Natural killer cell (primary cell): ENCODE measurements at places on chromosomes 7 and 10.
A peak's percentile ranks its signal among the peaks of the same experiment; 100 is the strongest.

- DNase-seq = no peak
Measured at GRCh38 chr10:59047180-59047579, 129.3 kb upstream of the PHYHIPL start.

DNA sequence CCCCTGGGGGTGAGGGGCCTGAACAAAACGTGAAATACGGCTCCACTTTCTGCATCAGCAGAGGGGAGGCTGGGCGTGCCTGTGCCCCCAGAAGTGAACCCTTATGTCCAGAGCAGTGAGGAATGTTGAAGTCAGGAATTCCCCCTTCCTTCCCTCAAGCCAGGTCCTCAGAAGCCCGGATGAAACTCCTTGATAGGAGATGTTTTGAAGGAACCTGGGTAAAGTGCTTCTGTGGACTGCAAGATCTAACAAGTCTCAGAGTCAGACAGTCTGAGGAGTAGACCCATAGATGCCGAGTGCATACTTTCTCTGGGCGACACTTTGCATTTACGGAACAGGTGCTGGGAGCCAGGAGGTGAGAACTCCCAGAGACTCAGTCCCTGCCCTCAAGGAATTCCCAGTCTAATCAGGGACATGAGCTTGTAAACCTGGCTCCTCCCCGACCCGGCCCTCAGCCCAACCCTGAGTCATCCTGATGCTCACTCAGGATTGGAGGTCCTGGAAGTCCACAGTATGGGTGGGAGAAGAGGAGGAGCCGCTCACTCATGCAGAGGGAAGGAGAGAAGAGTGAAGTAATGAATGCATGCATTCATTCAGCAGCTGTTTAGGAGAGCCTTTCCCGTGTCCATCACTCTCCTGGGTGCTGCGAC, 179.5 kb upstream of the ITGB1 start:
- no peak for DNase-seq

DNA sequence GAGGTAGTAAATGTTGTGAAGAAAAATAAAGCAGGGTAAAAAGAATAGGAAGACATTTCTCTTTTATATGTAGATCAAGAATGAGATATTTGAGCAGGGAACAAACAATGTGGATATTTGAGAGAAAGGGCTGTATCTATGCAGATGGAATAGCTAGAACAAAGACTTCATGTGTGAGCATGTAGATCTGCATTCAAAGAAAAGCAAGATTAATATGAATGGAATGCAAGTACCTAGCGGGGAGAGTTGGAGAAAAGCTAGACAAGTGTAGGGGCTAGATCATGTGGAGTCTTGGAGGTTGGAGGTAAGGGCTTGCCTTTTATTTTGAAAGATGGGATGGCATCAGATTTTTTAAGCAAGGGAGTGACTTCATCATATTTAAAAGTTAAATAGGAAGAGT, 27.1 kb downstream of the SHOC2 start:
- DNase-seq = no peak

- DNase-seq = no peak
Measured at GRCh38 chr10:47403446-47404318, 19.6 kb upstream of the ZNF488 start.

DNA sequence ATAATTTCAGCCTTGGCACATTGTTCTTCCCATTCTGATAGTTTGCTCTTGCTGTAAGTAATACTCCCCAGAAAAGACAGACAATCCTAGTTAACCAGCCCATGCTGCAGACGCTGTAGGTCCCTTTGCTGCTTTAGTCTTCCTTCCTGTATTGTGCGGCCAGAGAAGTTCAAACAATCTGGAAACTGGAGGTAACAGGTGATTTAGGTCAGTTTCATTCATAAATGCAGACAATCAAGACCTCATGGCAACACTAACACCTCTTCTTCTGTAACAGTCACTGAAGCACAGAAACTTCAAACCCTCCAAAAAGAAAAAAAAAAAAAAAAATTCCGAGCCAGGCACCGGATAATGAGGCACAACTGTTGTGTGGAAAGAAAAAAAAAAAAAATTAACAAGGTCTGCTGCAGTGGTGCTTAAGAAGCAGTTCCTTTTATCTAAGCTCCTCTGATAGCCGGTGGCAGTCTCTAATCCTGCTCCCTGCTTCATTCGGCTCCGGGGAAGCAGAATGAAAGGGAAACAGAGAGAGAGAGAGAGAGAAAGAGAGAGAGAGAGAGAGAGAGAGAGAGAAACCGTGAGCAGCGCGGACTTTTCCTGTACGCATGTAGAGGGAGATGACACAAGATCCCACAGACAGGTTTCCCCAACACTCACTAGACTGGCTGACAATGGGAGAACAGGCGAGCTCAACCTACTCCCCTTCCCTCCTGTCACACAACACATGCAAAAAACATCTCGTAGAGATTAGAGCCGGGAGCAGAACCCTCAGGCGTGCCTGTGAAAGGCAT, at the start of gene SEMA3A:
Gene SEMA3A, minus strand, starts transcription at position 306 of the 788 bp plus-strand sequence. Its CDS starts 203 bp downstream, at position 103.
- peak; percentile 46 for DNase-seq

DNA sequence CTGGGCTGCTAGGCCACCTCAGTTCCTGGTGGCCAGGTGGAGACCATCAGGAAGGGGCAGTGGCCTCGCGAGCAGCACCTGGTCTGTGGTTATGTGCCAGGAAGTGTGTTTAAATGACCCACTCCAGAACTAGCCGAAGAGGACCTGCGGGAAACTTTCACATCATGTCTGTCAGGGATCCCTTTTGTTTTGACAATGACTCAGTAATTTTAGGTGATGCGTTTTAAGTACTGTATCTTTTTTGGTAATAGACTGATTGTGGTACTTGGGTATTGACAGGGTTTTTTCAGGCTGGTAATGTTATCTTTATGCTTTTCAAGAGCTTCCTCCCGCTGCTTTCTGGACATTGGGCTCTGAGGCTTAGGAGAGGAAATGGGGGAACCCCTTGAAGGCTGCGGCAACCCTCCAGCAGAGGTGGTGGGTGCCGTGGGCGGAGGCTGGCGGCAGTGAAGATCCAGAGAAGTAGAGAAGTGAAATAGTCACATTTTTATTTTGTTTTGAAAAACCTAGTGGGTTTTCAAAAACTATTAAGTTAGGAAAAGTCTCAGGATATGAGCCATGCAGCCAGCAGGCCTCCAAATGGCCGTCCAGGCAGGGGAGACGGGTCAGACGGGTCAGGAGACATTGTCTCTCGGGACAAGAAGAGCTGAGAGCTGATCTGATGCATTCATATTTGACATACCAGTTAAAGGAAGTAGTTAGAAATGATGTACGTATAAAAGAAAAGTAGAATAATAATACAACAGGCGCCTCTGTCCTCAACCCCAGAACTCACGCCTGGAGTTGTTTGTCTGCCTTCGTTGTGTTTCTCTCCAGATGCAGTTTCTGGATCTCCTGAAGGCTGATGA, 27.7 kb downstream of the PPP2R2D start:
- DNase-seq = peak; percentile 59

- no peak for DNase-seq
Measured at GRCh38 chr10:132418527-132419416, 21.8 kb downstream of the PWWP2B start.

DNA sequence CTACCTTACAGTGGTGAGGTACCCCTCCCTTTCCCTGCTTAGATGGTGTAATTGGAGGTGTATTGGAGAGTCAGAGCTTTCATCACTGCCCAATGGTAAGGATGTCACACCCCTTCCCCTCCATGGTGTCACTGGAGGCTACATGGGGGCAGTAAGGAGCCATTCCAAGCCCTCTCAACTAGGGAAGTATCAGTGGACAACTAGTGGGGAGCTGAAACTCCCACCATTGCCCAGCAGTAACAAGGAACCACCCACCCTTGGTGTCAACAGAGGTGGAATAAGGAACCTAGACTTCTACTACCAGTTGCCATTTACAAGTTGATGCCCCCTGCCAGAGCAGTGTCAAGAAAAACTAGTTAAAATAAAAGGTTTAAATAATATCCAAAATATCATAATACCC, 2.8 kb upstream of the HIBADH start:
- no peak for DNase-seq

DNA sequence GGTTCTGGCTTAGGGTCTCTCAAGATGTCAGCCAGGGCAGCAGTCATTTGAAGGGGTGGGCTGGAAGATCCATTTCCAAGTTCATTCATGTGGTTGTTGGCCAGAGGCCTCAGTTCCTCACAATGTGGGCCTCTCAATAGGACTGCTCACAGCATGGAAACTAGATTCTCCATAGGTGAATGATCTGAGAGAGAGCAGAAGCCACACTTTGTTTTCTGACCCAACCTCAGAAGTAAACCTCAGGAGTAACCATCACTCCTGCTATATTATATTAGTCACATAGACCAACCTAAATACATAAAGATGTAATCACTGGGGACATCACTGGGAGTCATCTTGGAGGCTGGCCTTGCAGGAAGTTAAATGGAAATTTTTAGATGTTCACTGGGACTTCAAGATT, 42.2 kb downstream of the GBF1 start:
- DNase-seq = no peak

- no peak for DNase-seq
Measured at GRCh38 chr10:75599875-75600648, 168.6 kb downstream of the LRMDA start.

DNA sequence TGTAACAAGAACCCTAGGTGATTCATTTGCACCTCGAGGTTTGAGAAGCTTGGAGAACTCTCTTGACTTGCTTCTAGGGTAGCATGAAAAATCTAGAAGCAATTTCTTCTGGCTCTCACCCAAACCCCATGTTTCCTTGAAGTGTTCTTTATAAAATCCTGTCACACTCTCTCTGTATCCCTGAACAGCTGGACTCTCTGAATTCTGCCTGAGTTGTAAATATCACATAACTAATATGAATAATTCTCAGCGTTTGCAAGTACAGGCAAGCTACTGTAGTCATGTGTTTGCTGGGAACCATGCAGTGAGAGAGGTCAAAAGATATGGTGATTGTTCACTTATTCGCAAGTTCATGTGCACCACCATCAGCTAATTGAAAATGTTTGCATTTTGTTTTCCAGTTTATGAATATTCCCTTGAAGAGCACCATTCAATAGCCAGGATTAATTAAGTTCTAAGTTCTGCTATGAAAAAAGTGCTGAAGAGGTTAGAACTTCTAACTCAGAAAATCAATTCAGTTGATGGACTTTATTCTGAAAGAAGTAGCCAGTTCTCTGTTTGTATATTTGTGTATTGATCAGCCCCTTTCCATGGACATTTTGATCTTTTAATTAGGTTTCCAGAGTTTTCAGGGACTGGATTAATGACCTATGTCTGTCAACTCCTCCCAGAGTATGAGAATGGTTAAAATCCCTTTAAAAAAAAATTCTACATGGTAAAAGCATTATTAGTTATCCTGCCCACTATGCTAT, 243.0 kb downstream of the PLXDC2 start:
- DNase-seq = no peak

- DNase-seq = peak; percentile 33
Measured at GRCh38 chr10:88386204-88386788, 196.8 kb downstream of the RNLS start.

DNA sequence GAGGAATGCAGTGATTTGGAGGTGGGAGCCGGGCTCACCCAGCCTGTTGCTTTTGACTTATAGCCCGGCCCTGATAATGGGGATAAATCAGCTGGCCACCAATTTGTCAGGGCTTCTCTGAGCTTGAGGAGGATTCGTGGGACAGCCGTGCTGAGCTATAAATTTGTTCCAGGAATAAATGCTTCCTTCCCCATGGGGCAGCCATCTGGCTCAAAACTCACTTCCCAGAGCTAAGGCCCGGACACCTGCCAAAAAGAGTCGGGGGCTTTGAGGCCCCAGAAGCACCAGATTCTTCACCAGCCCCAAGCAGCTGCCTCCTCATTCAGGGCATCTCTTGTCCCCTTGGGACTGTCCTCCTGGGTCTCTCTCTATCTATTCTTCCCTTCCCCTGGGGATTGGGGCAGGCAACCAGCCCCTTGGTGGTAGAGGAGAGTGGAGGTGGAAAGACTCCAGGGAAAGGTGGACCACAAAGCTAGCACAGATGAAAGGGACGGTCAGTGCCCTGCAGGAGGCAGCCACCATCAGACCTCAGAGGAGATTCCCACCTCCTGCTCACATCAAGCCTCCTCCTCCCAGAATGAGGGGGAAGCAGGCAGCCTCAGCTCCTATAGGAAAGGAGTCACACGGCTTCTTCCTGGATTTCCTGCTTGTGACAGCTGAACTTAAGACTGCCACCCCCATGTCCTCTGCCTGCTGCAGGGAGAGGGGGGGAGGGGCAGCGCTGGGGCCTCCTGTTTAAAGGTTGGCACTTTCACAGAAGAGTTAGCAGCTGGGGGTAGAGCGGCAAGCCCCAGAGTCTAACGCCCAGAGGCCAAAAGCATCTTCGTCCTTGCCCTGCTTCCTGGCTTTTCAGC, 44.2 kb upstream of the LRRC4 start:
- DNase-seq = no peak

DNA sequence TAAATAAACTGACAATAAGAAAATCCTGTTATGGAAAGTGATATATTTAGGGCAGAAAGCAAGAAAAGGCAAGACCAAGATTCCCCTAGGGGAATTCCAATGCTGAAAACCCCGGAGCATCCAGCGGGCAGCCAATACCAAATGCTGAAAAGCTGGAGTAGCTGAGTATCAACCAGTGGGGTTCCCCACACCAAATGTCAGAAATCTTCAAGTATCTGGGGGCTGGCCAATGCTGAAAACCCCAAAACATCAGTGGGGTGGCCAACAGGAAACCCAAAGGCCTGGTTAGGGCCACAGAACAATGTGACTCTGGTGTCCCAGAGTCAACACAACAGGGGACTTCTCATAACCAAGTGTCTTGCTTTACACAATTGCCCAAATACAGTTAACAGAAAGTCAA, 271.8 kb upstream of the CACNA2D1 start:
- DNase-seq = no peak

GRCh38 chr10:130642926-130643325, 506.7 kb downstream of the GLRX3 start:
- no peak for DNase-seq

GRCh38 chr7:25795824-25796235, 356.2 kb upstream of the NFE2L3 start:
- no peak for DNase-seq

DNA sequence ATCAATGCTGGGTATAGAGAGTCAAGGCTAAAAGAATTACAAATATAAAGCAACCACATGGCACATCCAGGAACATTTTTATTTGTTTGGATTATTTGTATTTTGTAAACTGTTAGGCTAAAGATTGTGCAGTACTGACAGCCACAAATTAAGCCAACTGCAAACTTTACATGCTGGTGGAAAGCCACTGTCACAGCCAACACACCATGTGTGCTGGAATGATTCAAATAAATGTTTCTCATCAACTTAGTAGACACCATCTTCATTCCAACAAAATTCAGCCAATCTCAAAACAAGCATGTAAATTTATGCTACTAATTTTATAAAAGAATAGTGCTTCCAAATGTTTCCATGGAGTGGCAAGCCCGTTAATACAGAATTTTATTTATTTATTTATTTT, 211.8 kb downstream of the ELMO1 start:
- DNase-seq = no peak

- no peak for DNase-seq
Measured at GRCh38 chr7:155337946-155338631, 40.4 kb downstream of the INSIG1 start.

DNA sequence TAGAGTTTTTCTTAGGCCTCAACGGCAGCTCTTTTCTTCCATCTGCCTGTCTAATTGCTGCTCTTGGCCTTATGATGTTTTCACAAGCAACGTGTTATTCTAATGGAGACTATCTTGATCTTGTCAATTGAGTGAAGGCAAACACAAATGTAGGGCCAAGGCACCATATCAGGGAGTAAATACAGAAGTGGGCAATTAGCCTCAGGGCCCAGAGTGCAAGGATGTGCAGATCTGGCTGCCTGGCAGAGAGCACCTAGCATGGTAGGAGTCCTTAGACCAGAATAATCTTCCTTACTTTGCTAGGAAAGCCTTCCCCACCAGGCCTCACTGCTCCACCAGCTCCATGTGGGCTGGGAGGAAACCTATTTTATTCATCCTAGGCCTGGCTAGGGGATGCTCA, 590.9 kb downstream of the LRMDA start:
- DNase-seq = no peak

GRCh38 chr7:150434240-150434639, 16.2 kb upstream of the GIMAP8 start:
- no peak for DNase-seq
